Activated CD8-positive, alpha-beta memory T cell treated with anti-CD3 and anti-CD28 coated beads for 48 hours (primary cell): ENCODE measurements at places on chromosomes 7 and 10.

GRCh38 chr7:69682518-69682917, 84.2 kb downstream of the AUTS2 start:
- no peak for DNase-seq

DNA sequence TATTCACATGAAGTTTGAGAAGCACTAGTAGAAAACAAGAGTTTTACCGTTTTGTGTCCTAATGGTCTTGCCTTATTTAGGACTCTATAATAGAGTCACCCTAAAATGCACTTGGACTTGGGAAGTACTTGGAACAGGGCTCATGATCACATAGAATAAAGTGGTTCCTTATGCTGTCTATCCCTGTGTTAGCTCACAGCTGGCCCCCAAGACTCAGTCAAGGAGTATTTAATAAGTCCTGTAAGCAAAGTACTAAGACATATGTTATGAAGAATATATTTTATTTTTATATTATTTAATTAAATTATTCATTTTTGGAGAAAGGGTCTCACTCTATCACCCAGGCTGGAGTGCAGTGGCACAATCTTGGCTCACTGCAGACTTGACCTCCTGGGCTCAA, 54.5 kb downstream of the XRCC2 start:
- DNase-seq: no peak

- no peak for DNase-seq
Observed at GRCh38 chr10:25954851-25955250, 20.8 kb downstream of the MYO3A start.

- no peak for DNase-seq
Observed at GRCh38 chr7:53110425-53110824, 75.0 kb downstream of the POM121L12 start.

DNA sequence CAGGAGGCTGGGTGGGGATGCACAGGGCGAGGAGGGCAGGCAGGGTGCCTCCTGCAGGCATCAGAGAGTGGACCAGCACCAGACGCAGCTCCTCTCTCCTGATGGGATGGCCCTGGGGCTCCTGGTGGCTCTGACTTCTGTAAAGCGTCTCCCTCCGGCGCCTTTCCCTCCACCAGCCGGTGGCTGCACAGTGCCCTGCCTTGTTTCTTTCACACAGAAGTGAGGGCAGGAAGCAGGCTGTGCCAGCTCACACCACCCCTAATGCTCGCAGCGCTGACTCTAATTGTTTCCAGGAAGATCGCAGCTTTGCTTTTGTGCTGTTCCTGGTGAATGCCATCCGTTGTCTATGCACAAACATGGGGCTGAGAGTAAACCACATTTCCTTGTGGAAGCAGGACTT, 152.3 kb upstream of the LANCL2 start:
- no peak for DNase-seq

GRCh38 chr10:11355592-11355991, 255.9 kb downstream of the USP6NL start:
- DNase-seq: no peak

- no peak for DNase-seq
Observed at GRCh38 chr7:151813997-151814396, 62.9 kb downstream of the PRKAG2 start.

GRCh38 chr10:76149602-76150138, 718.2 kb downstream of the LRMDA start:
- no peak for DNase-seq

DNA sequence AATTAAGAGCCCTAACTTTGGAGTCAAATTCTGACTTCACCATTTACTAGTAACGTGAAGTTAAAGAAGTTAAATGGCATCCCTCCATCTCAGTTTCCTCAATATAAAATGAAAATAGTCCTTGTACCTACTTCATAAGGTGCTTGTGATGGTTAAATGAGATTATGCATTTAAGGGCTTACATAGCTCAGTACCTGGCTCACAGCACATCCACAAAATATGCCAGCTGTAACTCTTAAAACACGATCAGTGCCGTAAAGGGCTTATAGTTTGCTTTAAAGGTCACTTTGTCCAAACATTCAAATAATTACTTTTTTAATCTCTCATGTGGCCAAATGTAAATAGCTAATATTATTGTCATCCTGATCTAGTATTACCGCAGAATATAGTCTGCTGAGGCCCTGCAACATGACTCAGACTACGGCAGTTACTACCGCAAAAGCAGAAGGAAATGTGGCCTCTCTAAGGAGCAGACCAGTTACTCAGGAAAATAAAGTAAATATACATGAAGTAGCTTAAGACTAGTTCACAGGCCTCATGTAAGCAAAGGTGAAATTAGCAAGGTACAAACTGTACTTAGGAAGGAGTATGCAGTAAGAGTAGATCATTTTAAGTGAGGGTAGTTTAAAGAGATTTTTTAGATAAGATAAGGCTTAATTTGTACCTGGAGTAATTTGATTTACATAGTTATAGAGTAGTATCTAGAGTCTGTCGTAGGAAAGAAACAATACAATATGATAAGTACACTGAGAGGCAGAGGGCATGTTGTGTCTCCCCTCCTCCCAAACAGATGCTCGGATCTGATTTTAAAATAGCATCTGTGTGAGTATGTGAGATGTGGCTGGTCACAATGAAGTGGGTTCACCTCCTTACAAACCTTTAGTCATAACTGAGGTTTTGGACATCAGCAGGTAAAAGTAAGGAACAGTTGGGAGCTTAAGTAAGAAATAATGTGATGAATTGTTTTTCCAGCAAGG, 13.1 kb downstream of the CASP2 start:
- DNase-seq: no peak

DNA sequence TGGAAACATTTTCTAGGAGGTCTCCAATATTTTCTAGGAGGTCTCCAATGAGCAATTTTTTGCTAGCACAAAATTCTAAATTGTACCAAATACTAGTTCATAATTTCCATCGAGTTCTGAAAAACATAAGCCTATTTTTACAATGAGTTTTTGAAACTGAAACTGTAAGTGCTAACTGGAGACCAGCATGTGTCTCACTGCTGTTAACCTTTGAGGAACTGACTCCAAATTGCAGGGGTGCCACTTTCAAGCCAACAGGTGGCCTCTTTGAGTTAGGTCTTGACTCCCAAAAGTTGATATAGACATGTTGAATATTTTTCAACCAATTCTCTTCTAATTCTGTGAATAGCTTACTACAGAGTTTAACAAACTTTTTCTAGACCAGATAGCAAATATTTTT, 58.8 kb downstream of the CAV1 start:
- no peak for DNase-seq

DNA sequence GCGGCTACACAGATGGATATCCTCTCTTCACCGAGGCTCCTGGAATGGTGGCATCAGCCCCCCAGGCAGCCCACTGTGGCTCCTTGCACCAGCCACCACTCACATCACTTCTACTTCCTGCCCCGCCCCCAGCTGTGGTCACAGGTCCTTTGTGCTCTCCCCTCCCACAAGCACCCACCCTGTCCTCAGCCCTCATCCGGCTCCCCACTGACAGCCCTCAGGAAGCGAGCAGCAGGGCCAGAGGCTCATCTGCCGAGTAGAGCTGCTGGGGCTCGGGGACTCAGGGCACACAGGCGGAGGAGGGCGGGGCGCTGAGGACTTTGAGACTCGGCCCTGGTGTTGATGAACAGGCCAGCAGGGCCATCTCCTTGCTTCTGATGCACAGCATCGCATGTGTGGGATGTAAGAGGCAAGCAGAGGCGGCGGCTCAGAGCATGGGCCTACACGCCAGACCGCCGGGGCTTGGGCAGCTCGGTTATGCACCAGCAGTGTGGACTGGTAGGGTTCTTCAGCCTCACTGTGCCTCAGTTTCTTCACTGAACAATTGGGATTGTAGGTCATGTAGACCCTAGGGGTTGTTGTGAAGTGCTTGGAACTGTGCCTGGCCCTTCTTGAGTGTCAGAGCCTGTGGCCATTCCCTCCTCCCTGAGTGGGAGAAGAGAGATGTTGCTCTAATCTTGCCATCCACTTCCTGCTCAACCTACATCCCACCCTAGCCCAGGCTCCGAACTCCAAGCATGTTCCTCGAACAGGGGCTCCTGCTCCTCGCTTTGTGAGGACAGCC, at the start of gene PRF1:
Gene PRF1, minus strand, starts transcription at position 77 of the 784 bp plus-strand sequence. CDS start 1,839 bp downstream, outside the sequence.
- DNase-seq: peak; percentile 66

DNA sequence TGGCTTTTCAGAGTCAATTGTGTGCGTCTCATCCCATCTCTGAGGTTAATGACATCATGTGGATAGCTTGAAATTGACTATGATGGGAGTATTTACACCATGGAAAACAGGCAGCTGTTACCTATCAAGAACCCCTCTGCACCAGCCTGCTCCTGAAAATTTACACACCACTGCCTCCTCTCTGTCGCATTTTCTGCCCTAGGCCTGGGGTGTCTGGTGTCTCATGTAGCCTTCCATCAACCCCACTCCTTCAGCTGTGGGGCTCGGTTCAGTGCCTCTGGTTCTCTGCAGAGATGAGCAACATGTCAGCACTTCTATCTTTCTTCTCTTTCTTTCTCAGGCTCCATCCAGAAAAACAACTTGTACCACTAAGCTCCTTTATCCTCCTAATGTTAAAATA, 600.5 kb downstream of the TYW1 start:
- DNase-seq: no peak

DNA sequence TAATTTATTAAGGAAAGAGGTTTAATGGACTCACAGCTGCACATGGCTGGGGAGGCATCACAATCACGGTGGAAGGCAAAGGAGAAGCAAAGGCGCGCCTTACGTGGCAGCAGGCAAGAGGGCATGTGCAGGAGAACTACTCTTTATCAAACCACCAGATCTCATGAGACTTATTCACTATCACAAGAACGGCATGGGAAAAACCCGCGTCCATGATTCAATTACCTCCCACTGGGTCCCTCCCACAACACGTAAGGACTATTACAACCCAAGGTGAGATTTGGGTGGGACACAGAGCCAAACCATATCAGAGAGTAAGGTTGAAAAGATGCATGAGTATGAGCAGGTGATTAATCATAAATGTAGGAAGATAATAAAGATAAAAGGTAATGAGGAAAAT, 3.2 kb upstream of the JCAD start:
- no peak for DNase-seq

DNA sequence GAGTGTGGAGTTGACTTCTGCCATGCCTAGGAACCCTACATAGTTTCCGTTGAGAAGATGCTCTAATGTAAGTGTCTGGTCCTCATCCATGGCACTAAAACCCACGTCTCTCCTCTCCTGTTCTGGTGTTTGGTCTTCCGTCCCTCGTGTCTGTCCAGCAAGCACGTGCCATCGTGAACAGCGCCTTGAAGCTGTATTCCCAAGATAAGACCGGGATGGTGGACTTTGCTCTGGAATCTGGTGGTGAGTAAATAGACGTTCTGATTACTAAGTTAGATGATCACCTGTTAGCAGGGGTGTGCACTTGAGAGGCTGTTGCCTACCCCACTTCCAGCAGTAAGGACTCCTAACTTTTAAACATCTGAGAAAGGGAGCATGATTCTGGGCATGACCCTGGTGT, 15.1 kb upstream of the GET4 start:
- DNase-seq: no peak

- DNase-seq: no peak
Observed at GRCh38 chr10:29386342-29386999, 97.6 kb downstream of the LYZL1 start.

- DNase-seq: no peak
Observed at GRCh38 chr7:151682831-151683614, 163.3 kb upstream of the RHEB start.

- DNase-seq: peak; percentile 43
Observed at GRCh38 chr7:134547397-134548054, 1.4 kb upstream of the AKR1B15 start.

GRCh38 chr7:2980401-2981102, 63.1 kb downstream of the CARD11 start:
- DNase-seq: no peak

DNA sequence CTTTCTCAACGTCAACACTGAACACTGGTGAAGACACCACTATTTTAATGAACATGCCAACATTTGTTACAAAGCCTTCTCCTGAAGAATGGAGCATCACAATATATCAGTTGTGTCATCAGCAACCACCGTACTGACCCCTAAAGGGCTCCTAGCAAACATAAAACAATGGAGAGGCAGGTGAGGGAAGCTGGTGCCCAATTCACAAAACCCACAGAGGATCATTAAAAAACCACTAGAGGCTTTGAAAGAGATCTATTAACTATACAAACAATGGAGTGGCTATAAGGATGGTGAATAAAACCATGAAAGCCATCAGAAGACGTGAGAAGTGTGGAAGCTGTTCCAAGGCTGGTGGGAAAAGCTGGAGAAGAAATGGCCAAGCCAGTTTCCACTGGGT, 150.8 kb downstream of the FAM107B start:
- DNase-seq: no peak

DNA sequence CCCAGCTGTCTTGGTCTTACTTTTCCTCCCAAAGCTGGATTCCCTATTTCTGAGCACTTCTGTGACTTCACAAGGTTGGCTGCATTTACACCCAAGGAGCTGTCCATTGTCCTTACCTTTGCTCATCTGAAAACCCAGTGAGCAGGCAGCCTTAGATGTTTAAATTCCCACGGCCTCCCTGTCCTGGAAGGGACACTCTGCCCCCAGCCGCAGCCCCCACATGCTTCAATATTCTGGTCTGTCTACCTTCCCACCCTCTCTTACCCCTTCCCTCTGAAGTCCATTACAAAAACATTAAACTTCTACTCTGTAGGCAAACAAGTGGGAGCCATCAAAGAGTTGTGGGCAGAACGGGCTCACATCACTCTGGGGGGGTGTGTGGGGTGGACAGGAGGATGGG, 73.8 kb upstream of the EFCAB10 start:
- DNase-seq: no peak

DNA sequence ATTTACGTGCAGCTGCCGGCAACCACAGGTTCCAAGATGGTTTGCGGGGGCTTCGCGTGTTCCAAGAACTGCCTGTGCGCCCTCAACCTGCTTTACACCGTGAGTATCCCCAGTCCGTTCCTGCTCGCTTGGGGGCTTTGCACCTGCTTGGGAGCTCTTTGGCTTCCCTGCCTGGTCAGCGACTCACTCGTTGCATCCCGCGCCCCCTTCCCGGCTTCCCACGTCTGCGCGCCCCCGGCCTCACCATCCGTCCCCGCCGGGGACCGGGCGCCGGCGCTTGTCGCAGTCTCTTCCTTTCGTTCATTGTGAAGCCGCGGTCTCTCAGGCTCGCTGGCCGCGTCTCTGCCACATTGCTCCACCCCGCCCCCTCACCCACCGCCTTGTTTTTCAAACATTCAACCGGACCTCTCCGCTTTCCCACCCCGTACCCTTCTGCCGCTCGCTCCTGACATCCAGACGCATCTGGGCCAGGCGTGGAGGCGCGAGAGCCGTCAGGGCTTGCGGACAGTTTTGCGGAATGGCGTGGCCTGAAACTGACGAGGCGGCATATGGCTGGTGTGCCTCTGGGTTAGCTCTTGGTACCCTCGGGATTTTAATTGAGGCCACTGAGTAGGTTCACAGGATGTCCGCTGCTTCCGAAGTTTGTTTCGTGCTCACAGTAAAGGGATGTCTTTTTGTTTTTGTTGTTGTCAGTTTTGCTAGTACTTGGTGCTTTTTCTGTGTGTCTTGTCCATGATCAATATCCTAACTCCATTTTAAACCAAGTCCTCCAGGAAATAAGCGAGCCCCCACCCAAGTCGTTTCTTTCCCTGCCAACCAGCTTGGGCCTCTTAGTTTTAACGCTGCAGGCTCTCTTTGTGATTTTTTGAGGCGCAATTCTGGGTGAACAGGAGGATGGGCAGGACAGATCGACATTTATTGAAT, 639 bp downstream of the TSPAN13 start:
- DNase-seq: no peak
